ENCODE measurements at places on chromosomes 16 and 17.

- DNase-seq = no peak
These were observed 28.1 kb downstream of the TOX3 start for GRCh38 chr16:52518884-52519283.

GRCh38 chr16:72612256-72612655 lies 435.7 kb downstream of the ZFHX3 start:
- DNase-seq = no peak

GRCh38 chr17:29746669-29747068 lies 124.0 kb upstream of the CORO6 start:
- DNase-seq = no peak

GRCh38 chr16:89089120-89089519 lies 4.5 kb upstream of the ACSF3 start:
- DNase-seq = no peak

- DNase-seq = no peak
These were observed 8.0 kb downstream of the TNFAIP1 start for GRCh38 chr17:28343491-28343932.

DNA sequence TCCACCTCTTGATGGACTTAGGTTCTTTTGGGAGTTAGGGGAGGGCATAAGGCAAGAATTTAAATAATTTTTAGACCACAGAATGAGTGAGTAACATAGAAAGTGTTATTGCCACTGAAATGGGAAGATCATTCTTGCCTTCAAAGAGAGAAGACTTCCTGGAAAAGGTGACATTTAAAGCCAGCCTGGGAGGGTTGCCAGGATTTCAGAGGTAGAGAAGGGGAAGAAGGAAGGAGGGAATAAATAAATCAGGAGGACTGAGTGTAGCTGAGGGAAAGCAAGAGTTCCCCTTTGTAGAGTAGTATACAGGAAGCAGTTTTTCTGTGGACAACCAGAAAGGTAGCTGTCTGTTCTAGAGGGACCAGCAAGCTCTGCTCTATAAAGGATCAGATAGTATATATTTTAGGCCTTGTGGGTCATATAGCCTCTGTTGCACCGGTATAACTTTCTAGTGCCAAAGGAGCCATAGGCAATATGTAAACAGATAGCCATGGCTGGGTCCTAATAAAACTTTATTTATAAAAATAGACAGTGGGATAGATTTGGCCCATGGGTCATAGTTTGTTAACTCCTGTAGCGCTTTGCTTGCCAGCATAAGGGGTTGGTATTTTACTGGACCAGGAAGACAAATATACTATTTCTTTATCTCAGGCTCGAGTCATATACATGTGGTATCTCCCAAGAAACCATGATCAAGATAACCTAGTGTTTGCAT lies 147.2 kb upstream of the CACNG5 start:
- DNase-seq = no peak

- DNase-seq = no peak
These were observed 88.6 kb downstream of the RAB11FIP4 start for GRCh38 chr17:31480067-31480466.

DNA sequence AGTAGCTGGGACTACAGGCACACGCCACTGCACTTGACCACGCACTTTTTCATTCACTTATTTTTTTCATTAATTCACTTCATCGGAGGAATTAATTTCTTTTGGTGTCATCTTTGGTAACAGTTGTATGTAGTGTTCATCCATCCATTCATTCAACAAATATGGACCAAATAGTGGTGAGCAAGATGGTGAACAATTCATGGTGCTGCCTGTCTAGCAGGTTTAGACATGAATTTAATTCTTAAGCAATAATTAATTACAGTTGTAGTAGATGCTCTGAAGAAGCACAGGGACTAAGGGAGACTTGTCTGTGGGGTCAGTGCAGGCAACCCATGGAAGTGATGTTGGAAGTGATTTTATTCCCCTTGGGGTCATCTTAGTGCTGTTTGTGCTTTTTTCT lies 22.4 kb downstream of the GDE1 start:
- no peak for DNase-seq

DNA sequence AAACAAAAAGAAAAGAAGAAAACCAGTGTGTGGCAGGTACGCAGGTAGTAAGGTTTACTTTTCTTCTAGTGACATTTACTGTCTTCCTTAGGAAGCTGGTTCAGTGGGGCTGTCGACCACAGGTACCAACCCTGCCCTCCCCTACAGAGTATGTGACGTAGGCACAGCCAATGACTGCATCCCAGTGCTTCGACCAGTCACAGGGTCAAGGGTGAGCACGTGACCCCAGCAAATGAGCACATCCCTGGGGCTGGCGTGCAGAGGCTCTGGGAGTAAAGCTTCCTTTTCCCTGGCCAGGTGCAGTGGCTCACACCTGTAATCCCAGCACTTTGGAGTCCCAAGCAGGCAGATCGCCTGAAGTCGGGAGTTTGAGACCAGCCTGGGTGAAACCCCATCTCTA lies 38.9 kb upstream of the PLCG2 start:
- no peak for DNase-seq

DNA sequence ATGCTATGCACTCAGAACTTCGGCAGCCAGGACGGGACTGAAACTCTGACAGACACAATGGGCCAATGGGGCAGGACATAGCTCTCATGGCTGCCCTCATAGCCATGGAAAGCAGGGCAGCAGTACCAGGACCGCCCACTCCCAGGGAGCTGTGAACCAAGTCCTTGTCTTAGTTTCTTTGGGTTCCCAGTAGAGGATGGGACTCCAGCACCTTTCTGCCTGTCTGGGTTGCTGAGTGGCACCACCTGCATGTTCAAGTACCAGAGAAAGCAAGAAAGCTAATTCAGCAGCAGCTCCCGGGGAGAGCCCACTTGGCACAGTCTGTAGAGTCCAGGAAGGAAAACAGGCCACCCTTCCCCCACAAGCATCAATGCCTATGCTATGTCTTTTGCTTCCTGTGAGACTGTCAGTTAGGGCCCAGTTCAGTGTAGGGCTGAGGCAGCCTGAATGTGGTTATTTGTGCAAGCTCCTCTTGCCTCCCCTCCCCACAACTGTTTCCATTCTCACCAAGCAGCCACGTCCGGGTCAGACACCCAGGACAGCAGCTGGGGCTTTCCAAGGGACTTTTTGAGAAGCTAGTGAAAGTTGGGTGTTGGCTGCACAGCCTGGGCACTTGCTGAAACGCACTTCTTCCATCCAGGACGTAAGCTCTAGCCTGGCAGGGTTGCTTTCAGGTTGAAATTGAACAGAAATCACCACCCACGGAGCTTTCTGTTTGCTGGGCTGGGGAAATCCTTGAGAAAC lies 7.8 kb downstream of the SUPT4H1 start:
- DNase-seq = peak; percentile 81

GRCh38 chr17:73292031-73292531 lies 19.7 kb downstream of the CDC42EP4 start:
- no peak for DNase-seq

Data from stimulated activated CD4-positive, alpha-beta T cell treated with anti-CD3 and anti-CD28 coated beads, Interleukin-1b, Interleukin-23, amount 100 ng/mL, for 1 hour (primary cell).